EL (cell line): ENCODE measurements at places on chromosomes 6 and 20.

- no peak for DNase-seq
Measured at GRCh38 chr6:15368186-15368585, 122.3 kb downstream of the JARID2 start.

DNA sequence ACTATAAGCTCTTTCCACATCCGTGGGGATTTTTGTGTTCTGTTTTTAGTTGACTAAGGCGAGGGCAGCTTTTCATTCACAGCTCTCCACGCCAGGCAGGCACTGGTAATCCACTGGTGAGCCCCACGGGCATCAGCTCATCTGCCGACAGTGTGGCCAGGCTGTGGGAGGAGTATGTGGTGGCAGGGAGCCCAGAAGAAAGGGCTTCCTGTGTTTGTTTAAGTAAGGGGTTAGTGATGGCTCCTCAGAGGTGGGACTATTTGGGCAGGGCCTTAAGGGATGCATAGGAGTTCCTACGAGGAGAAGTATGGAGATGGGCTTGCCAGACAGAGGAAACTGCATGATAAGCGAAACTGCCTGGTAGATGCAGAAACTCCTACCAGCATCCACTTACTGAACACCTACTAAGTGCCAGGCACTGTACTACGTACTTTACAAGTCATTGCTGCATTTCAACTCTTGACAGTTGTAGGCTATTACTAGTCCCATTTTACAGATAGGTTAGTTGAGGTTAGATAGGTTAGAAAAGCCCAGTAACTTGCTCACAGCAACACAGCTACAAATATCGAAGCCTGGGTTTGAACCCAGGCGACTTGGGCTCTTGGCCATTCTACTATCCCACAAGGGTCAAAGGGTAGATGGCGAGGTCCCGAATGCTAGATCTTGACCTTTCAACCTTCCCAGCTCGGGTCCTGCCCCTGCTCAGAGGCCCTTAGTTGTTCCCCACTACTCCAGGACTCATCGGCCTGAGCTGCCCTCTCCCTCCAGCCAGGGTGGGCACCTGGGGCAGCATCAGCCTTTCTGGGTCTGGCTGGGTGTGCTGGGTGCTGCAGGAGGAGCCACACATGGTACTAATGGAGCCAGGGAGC, 55.1 kb downstream of the CEBPB start:
- DNase-seq, result peak; percentile 79

GRCh38 chr20:58625585-58625984, 25.5 kb upstream of the STX16 start:
- DNase-seq, result no peak

GRCh38 chr20:38260025-38260377, 534 bp downstream of the KIAA1755 start:
- peak; percentile 33 for DNase-seq

GRCh38 chr6:142702501-142703460, 242.2 kb downstream of the HIVEP2 start:
- DNase-seq, result no peak

DNA sequence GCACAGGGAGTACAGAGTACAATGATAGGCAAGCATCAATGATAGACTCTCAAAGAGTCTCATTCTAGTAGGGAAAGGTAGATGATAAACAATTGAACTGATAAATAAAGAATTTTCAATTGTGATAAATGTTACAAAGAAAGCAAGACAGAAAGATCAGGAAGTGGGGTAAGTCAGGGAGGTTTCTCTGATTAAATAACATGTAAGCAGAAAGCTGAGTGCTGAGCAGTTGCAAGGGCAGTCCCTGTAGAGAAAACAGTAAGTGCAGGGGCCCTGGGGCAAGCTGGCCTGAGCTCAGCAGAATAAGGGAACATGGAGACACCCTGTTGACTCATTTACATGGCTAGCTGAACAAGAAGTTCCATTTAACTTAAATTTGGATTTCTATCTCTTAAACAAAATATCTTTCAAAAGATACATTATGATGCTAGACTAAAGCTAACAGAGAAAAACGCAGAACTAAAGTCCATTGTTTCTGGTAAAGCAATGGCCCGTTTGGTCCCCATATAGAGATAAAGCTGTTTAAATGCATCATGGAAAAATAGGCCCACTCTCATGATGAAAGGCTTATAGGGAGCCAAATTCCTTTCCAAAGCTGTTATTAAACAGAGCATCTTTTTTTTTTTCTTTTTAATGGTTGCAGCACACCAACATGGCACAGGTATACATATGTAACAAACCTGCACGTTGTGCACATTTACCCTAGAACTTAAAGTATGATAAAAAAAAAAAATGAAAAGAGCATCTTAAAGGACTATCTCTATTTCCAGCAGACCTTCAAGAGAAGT, 5.3 kb upstream of the TNFAIP3 start:
- no peak for DNase-seq

- DNase-seq, result no peak
Measured at GRCh38 chr6:3388786-3389185, 68.1 kb downstream of the SLC22A23 start.

GRCh38 chr20:62303340-62304226, 786 bp downstream of the ADRM1 start:
- peak; percentile 36 for DNase-seq

- DNase-seq, result no peak
Measured at GRCh38 chr6:114342086-114342825, 567 bp downstream of the HS3ST5 start.

DNA sequence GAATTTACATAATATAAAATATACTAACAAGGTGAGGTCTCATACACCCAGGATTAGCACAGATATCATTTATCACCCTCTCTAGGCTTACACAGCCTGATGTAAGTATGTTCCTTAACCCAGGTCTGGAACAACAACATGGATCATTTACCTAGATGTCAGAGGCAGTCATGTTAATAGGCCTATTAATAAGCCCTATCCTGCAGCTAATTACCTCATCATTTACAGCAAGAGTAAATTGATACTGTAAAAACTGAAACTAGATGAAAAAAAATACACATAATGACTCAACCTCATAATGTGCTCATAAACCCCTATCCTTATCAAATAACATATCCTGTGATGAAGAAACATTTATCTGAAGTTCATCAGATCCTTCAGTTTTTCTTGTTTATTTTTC, 334.3 kb upstream of the MANEA start:
- DNase-seq, result no peak

GRCh38 chr6:157670466-157671186, 152.4 kb upstream of the SNX9 start:
- no peak for DNase-seq

- DNase-seq, result peak; percentile 21
Measured at GRCh38 chr20:38050686-38051085, 17.1 kb downstream of the RPRD1B start.

DNA sequence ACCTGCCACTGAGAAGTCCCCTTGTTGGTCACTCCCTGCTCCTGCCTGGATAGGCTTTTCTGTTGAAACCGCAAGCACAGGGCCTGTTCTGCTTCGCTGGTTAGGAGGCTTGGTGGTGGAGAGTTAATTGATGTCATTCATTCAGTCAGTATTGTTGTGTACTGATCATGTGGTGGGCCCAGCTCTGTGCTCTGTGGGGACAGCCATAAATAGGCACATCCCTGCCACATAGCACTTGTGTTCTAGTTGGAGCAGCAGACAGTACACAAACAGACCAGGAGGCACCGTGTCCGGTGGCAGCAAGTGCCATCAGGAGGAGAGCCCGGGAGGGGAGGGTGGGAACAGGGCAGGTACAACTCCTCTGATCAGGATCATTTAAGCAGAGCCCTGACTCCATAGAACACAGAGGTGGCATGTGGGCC, 155.2 kb upstream of the INSM1 start:
- no peak for DNase-seq

- peak; percentile 29 for DNase-seq
Measured at GRCh38 chr6:80789912-80790570, 683.6 kb downstream of the BCKDHB start.

- DNase-seq, result no peak
Measured at GRCh38 chr6:42482174-42482573, 30.4 kb upstream of the TRERF1 start.

- DNase-seq, result no peak
Measured at GRCh38 chr20:4880051-4880450, 121.3 kb downstream of the SLC23A2 start.

DNA sequence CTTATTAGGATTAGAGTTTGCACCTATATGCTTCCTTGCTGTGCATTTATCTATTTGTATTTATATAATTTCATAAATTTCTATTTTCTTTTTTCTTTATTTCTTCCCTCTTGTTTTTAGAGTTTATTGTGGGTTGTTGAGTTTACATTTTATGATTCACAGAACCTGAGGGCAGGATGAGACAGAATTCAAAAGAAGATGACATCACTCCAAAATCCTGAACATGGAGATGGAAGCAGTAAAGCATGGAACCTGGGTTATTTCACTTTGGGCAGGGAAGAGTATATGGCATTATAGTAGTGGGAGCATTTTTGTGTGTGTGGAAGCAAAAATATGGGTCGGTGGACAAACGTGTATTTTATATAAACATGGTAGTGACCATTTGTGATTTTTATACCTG, 157.5 kb downstream of the RFX6 start:
- DNase-seq, result no peak

- no peak for DNase-seq
Measured at GRCh38 chr6:1346101-1346500, 34.2 kb downstream of the FOXQ1 start.

GRCh38 chr6:100479179-100480035, 14.7 kb upstream of the SIM1 start:
- DNase-seq, result peak; percentile 54

DNA sequence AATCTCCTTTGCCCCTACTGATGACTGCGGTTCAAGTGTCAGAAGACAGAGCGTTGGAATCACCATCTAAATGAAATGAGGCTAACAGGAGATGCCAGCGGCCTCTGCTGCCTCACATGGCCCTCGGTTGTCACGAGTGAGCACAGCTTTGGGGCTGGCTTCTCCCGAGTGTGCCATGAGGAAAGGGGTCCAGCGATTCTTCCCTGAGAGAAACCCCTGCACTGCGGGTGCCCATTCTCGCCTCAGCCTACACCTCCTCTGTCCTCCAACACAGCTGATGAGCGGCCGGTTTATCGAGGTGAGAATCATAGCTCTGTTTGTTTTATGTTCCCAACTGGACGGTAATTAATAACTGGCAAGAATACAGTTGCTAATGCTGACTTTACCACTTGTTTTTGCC, 144.7 kb upstream of the RPS6KA2 start:
- no peak for DNase-seq

GRCh38 chr20:14470231-14470899, 133.0 kb upstream of the FLRT3 start:
- no peak for DNase-seq

DNA sequence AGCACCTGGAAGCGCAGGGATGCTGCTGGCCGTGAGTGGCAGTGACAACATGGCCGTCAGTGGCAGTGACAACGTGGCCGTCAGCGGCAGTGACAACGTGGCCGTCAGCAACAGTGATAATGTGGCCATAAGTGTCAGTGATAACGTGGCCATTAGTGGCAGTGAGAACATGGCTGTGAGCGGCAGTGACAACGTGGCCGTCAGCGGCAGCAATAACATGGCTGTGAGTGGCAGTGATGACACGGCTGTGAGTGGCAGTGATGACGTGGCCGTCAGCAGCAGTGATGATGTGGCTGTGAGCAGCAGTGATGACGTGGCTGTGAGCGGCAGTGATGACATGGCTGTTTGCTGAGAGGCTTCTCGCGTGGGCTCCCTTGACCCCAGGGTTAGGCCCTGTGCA, 169.8 kb downstream of the ERMARD start:
- DNase-seq, result no peak

DNA sequence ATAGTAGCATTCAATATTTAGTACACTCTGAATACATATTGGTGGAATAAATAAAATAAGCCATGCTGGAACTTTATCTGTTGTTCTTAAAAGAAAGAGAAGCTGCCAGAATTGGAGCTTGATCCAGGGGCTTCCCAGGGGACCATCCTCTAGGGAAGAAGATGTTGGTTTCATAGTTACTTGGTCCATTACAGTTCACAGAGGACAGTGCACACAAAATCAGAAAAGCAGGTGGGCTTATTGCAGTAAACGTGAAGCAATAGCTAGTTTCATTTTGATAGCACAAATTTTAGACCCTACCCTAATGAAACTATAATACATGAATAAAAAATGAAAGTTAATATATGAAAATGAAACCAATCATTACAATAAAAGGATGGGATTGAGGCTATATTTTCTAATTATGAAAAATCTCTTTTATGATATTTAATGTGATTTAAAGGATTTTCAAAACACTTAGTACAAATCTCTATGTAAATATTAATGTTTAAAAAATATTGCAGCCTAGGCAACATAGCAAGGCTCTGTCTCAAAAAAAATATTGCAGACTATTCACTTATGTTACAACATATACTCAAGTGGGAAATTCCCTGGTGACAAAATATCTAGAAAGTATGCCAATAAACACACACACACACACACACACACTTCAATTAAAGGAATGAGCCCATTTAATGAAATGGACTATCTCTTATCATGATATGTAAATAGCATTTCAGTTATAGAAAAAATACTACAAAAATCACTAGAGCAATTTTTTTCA, 227.0 kb upstream of the MARCKS start:
- peak; percentile 55 for DNase-seq

DNA sequence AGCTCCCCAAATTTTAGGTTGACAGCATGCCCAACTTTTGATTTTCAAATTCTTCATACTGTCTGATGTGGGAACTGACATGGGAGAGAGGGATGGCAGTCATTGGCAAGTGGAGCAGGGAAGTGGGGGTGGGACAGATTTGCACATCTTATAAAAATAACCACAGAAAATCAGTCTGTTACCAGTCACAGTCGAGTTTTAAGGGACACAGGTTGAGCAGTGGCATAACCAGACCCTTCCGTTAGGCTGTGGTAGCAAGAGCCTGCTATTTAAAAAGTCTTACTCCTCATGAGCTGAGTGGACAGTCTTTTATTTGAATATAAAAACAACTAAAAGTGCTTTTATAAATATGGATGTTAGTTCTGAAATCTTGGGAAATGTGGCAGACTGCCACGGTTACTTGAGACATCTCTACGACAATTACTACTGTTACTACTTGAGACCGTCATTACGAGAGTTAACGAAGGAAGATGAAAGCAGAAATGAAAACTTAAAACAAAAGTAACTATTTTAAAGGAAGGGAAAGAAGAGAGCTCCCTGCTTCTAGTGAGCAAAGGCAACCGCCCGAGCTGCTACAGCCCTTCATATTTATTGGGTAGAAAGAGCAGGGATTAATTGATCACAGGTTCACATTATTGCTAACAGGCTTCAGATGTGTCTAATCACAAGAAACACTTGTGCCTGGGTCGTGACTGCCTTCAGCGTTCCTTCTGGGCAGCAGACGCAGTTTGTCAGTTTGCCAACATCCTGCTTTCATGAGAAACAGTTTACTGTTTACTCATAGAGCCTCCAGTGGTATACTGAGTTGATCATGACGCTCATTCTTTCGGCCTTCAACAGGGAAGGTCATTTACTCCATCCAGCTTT, 71.3 kb downstream of the EFHC1 start:
- peak; percentile 70 for DNase-seq

DNA sequence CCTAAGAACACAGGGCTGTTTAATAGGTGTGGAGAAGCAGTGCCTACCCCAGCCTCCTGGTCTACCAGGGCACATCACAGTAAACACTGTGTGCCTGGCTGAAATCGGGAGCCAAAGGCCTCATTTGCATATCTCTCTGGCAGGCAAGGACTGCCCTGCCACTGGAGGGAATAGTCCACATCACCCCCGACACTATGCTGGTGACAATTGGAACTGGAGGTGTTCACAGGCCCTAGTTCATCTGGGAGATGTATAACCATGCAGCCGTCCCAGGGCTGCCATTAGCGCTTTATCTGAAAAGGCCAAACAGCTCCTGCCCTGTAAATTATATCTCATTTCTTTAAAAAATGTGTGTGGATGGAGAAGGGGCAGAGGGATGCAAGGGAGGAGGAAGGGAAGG, 150.3 kb downstream of the LINC00237 start:
- DNase-seq, result no peak
